ENCODE measurements at places on chromosomes 7 and 10.

DNA sequence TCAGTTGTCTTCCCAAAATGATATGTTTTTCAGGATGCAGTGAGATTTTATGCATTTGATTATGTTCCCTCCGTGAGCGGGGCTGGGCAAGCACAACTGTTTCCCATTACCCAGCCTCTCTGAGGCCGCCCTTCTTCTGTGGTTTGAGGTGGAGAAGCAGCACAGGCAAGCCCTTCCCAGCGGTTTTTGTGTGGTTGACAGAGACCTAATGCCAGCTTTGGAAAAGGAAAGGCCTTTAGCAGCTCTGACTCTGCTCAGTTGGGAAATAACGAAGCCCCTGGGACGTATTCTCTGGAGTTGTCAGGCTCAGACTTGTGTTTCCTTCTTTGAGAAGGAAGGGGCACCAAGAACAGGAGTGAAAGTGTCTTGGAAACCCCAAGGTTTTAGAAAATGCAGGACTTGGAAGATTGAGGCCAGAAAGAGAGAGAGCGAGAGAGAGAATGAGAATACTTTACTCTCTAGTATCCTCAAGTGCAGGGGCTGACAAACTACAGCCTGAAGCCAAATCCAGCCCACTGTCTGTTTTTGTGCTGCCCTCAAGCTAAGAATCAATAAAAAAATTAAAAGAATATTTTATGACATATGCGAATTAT is 20.6 kb upstream of the PDCD4 start:
- no peak for DNase-seq

DNA sequence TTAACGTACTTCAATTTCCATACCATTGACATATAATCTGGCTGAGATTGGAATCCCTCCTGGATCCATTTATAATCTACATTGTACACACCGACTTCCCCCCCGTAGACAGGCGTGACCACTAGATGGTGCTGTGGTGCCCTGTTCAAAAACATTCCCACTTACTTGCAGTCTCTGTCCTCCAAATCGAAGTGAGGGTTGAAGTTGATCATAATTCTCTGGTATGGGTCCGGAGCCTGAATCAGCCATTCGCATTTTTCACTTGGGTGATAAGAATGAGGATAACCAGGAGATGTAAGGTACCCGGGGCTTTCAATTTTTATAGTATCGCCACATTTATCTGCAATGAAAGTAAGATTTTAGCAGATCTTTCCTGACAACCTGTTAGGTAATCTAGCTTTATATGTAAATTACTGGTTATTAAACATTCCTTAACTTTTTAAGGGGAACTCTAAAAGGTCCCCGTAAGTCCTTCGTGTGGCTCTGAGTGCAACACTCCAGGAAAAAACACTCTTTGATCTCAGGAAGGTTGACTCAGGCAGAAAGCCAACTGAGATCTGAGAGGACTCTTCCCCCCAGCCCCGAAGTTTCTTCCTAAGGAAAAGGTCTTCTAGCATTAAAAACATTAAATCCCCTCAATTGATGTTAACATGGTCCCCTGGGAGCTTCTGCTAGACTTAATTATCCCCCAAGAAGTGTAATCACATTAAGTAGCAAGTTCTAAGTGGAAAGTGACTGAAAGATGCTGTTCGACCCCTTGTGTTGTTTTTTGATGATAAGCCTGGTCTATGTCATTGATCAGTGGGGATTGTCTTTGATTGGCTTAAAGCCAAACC is 3.7 kb downstream of the NRP1 start:
- peak; percentile 59 for DNase-seq

DNA sequence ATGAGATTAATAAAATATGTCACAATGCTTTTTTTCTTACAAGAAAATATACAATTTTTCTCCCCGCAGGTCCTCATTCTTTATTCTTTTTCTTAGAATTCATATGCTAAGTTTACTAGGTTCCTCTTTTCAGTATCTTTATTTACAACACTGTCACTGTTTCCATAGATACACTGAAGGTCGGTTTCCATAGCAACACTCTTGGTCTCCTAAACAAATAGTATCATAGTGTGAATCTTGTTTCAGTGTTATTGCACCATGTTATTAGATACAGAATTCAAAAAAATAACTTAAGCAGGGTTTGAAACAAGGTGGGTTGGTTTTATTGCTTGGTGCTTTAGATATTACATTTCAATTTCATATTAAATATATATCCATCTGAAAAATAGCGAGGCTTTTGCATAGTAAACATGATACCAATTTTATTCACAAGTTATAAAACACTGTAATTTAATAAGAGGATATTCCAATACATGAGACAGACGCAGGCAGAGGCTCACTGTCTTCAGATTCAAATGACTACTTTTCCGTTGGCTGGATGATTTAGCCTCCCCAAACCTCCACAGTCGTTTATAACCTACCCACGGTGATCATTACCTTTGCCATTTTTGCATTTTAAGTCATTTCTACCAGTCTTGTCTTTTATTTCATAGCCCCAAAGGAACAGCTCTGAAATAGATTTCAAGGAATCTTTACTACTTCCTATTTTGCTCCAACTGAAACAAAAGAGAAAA is 88.9 kb upstream of the KLF6 start:
- DNase-seq, result no peak

DNA sequence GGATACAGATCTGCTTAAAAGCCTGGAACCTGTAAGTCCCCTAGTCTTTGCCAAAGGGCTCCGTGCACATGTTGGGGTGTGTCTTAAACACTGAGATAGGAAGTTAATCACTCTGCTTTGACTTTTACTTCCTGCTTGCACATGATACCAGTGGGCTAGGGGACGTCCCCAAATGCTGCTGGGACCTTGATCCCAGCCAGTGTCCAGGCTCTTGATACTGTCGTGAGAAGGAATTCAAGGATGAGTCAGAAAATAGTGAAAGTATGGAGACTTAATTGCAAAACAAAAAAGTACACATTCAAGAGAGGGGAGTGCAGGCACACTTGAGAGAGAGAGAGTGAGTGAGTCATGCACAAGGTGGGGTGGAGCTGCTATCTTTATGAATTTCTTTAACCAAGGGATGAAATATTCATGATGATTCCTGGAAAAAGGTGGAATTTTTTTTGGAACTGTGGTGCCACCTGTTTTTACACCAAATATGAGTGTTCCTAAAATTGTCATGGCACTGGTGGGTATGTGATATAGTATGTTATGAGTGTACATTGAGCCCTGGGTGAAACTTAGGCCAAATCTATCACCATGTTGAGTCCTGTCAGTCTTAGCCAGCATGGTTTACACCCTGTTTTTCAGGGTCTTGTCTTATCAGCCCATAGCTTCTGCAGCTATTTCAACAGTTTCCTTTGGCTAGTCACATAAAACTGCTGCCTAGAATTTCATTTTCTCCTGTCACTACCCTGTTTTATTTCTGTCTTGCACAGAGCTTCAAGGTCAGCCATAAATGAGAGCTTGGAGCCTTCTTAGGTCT is 88.3 kb upstream of the CYP26C1 start:
- no peak for DNase-seq

- no peak for DNase-seq
Measured at GRCh38 chr7:69436946-69437345, 161.3 kb upstream of the AUTS2 start.

GRCh38 chr10:77865580-77866324 is 60.8 kb downstream of the DLG5 start:
- DNase-seq, result no peak

DNA sequence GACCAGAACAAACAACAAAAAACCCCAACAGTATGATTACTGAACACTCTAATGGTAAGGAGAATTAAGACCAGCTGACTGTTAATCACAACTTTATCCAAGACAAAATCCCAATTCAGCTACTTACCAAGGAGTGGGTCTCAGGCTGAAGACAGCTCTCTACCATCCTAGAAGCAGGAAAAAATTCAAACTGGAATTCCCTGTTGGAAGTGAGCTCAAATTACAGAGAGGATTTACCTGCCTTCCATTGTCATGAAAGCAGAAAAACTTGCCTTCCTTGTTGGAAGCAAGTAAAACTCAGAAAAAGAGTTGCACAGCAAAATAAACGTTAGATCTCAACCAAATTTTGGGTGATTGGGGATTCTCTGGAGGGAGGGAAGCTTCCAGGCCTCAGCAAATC is 20.9 kb downstream of the SPAM1 start:
- no peak for DNase-seq

- DNase-seq, result no peak
Measured at GRCh38 chr7:25615003-25615402, 386.7 kb upstream of the NPVF start.

GRCh38 chr7:17690030-17690429 is 250.3 kb downstream of the SNX13 start:
- no peak for DNase-seq
